AG10803 (cell line): ENCODE measurements at places on chromosomes 16 and 17.

GRCh38 chr16:31569360-31569717 is 41.6 kb downstream of the AHSP start:
- no peak for DNase-seq

DNA sequence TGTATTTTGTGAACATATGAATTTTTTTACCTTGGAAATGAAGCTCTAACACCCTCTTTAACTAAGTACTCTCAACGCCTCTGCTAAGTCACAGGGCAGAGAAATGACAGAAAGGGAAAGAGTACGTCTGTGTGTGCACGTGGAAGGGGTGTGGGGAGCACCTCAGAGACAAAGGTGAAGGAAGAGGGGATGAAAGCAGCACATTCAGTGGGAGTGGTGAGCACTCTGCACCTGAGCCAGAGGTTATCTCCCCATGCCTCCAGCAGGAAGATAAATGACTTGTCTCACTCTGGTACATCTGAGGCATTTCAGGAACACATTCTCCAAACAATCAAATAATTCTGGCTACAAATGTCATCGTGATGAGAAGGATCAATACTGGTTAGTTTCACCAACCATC is 15.0 kb downstream of the GNA13 start:
- no peak for DNase-seq

DNA sequence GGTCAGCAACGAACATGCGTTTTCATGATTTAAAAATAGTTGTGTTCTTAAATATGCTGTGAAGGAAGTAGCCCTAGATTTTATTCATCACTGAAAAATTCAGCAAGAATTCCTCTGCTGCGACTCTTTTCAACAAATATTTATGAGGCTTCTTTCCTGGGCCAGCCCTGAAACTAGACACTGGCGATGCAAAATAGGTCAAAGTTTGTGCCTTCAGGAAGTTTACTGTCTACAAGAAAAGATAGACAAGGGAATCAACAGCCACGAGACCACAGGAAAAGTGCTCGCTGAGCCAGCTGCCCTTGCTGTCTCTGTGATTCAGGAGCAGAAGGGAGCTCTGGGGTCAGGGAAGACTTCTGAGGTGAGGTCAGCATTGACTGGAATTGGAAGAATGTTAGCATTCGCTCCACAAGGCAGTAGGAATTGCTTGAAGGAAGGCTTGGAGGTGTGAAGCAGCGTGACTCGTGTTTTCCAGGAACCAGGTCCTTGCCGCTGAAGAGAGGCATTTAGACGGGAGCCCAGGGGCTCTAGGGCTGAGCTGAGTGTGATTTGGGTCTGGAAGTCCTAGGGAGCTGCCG is 1.9 kb upstream of the RPL26 start:
- peak; percentile 95 for DNase-seq

DNA sequence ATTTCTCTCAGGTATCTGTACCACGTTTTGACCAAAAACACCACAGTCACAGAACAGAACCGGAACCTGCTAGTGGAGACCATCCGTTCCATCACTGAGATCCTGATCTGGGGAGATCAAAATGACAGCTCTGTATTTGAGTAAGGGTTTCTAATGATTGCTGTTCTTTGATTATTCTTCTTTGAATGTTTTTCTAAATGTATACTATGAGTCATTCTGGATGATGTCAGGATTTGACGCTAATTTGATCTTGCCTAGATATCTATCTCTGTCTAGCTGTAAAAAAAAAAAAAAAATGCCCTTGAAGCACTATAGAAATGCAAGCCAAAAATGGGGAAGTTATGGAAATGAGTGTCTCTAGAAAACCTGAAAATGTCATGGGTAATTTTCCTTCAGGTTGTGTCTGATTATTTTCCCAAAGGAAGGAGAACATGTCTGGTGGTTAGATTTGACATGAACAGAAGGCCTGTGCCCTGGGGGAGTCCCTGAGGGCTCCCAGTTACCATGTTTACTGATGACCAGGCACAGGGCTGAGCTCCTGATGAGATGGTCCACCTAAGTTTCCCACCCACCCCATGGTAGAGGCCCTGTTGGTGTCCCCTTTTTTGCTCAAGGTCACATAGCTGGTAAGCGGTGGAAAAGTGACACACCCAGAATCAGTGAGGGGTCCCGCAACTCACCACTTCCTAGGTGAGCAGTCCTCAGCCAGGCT is 13.6 kb downstream of the CLEC16A start:
- no peak for DNase-seq

- peak; percentile 15 for DNase-seq
Measured at GRCh38 chr17:37461668-37462067, 28.0 kb upstream of the DUSP14 start.

DNA sequence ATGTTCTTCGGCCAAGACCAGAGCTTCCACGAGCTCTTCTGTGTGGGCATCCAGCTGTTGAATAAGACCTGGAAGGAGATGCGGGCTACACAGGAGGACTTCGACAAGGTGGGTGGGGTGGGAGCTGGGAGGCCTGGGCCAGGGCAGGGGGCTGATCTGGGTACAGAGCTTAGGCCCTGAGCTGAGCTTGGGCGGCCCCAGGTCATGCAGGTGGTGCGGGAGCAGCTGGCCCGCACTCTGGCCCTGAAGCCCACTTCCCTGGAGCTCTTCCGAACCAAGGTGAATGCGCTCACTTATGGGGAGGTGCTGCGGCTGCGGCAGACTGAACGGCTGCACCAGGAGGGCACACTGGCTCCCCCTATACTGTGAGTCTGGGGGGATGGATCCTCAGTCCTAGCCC is 3.5 kb downstream of the ELMO3 start:
- no peak for DNase-seq

GRCh38 chr16:3577302-3577752 is at the start of gene NLRC3:
TSS of gene NLRC3 (minus strand) at chr16:3577403. CDS start at chr16:3565036, 12,367 bp downstream.
- DNase-seq: no peak

GRCh38 chr17:6701719-6702118 is 11.4 kb downstream of the SLC13A5 start:
- no peak for DNase-seq

- no peak for DNase-seq
Measured at GRCh38 chr16:1548233-1548632, 14.8 kb downstream of the TMEM204 start.

- no peak for DNase-seq
Measured at GRCh38 chr16:442976-443375, 17.5 kb downstream of the RAB11FIP3 start.

DNA sequence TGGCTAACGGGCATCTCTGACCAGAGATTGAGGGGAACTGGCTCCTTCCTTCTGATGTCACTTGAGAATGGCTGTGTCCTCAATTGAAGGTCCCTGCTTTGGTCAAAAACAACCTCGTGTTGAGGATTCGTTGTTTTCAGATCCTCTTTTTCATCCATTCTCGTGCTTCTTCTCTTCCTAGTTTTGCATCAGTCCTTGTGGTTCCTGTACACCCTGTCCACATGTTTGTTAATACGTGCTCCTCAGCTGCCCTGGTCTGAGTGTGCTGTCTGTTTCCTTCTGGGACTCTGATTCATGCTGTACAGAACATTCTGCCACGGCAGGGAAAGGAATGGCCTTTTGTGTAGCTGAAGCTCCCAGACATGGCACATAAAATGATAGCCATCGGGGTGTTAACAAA is 863.2 kb upstream of the GOT2 start:
- DNase-seq: peak; percentile 31
